ENCODE measurements at places on chromosomes 12 and 14.

DNA sequence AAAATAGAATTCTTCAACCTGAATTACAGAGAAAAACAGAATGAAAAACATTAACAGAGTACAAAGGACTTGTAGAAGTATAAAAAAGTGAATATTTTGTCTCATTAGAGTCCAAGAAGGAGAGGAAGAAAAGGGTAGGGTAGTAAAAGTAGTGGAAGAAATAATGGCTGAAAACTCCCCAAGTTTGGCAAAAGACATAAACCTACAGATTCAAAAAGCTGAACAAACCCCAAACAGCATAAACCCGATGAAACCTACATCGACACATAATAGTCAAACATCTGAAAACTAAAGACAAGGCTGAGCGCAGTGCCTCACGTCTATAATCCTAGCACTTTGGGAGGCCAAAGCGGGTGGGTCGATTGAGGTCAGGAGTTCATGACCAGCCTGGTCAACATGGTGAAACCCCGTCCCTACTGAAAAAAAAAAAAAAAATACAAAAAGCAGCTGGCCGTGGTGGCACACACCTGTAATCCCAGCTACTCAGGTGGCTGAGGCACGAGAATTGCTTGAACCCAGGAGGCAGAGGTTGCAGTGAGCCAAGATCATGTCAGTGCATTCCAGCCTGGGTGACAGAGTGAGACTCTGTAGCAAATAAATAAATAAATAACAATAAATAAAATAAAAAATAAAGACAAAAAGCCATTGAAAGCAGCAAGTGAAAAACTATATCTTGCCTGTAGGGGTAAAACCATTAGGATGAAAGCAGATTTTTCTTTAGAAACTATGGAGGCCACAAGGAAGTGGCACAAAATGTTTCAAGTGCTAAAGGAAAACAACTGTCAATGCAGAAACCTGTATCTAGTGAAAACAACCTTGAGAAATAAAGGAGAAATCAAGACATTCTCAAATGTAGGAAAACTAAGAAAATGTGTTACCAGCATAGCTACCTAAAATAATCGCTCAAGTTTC is 11.4 kb downstream of the TIMM9 start:
- DNase-seq = no peak

DNA sequence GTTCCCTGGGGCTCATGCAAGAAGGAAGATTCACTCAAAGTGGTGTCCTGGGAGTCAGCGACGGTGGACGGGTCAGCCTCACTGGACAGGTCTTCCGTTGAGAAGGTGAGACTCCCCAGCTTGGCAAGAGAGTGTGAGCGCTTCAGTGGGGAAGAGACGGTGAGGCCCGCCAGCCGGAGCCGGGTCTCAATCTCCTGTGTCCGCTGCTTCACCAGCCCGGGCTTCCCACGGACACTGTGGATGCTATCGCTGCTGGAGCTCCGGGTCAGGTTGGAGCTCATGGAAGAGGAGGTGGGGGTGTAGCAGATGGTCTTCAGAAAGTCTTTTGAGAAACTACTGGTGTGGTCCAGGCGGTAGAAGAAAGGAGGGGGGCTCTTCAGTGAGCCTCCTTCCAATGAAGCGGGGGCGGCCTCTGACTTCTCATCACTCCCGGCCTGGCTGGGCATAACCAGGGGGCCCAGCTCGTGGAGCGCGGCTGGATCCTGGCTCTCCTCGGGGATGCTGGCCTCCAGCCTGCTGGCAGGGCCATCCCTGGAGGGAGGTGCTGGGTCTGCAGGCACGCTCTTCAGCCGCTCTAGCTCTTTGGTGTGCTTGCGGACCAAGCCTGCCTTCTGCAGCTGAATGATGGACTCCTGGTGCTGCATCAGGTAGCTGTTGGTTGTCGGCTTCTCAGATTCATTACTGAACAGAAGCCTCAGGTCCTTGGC is 56.9 kb upstream of the CORO1C start:
- no peak for DNase-seq

DNA sequence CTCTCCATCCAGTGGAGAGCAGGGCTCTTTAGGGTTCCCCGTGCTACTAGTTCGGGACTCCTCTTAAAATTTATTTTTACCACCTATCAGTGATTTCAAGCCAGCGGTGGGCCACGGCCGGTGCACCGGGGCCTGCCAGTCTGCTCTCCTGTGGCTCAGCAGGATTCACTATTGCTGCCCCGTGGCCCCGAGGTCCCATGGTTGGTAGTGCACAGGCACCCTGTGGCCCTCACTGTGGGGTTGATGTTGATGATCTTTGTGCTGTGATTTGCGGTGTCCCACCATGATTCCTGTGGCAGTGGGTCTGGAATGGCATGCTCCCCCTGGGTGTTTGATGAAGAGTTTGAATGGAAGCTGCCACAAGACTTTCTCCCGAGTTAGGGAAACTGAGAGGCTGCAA is 12.6 kb upstream of the MEG3 start:
- DNase-seq = no peak

DNA sequence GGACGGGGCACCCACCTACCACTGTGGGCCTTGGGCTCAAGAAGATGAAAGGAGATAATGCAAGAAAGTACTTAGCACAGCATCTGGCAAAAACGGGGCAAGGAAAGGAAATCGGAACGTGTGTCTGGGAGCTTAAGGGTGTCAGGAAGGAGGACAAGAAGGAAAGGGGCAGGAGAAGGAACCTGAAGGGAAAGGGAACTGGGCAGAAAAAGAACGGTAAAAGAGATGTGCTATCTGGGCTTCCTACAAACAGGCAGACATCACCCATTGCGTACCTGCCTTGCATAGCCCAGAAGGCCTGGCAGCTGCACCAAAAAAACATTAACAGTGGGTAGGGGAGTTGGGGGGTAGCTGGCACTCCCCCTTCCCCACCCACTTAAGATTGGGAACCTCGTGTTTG is 958 bp upstream of the REM2 start:
- DNase-seq = no peak

DNA sequence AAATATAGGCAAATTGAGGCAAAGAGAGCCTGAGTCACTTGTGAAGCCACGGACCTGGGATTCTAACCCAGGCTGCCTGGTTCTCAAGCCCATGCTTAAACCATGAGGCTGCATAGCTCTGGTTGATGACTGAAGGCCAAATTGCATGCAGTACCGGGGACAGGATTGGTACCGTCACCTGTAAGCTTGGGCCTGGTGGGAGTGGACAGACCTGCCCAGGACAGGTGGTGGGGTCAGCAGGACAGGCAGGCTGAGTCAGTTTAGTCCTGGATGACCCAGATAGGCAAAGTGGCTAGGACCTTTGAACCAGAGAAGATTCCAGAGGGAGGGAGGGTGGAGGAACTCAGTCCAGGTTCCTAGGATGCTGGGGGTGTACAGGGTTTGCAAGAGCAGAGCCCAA is 25.8 kb downstream of the RIN3 start:
- no peak for DNase-seq

GRCh38 chr12:71888521-71888920 is 49.0 kb downstream of the TBC1D15 start:
- DNase-seq = no peak

GRCh38 chr14:85463512-85463911 is 66.4 kb upstream of the FLRT2 start:
- no peak for DNase-seq

DNA sequence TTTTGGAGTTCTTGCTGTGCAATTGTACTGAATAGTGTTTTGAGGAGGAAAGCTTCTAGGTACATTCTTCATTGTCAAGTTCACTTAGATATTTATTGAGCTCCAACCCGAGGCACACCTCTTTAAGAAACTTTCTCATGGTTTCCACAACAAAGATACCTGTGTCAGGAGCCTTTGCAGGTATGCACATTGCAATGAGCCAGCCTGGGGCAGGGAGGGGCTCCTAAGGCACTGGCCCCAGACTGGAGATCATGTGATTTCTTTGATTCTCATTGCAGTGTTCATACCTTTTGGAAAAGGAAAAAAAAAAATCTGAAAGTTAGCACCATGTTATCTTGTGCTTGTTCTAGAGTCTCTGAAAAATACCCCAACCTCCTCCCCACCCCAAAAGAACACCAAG is 80.3 kb downstream of the PRMT8 start:
- DNase-seq = no peak

DNA sequence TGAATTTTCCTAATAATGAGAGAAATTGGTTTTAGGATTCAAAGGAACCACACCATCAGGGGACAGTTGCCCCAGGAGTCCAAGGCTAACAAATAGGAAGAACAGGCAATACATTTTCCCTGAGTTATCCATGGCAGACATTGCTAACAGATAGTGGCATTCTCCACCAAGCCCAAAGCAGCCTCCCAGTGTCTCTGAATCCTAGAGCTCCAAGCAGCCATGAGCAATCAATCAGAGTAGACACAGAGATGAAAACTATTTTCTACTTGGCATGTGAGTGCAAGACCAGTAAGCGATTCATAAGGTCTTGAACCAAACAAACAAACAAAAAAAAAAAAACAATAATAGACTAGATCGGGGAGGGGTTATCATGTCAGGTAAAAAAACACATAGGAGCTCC is 515.7 kb downstream of the MED13L start:
- no peak for DNase-seq

DNA sequence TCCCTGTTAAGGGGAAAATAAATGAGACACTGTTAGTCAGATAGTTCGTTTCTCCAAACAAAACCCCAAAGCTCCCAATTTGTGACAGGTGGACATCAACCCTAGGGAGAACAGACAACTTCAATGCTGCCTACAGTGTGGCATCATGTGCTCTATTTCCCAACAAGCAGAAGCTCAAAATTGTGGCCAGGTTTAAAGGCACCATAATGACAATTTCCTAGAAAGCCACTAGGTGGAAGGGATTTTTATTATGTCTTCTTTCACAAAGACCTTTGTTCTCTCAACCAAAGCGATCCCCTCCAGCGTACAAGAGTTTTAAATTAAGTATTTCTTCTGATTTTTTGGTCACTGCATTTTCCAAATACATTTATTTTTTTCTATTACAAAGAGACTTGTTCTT is 88.0 kb upstream of the MBIP start:
- no peak for DNase-seq

DNA sequence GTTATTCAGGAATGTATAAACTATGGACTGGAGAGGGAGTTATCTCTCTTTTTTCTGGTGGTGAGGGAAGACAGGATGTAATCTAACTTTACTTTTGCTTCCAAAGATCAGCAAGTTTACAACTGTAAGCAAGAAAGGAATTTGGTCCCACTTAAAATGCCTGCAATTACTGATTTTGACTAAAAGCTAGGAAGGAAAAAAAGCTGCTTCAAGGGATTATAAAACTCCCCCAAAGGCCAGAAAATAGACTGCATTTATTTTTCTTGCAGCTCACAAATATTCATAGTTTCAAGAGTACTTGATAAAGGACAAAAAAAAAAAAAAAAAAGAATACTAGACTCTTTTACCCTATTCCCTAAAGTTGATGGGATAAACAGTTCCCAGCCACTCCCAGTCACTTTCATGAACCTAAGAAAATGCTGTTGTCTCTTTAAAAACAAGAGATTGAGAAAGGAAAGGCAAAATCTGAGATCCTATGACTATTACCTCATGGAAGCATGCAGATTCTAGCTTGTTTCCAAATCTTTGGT is 128.7 kb upstream of the BMP4 start:
- DNase-seq = no peak

DNA sequence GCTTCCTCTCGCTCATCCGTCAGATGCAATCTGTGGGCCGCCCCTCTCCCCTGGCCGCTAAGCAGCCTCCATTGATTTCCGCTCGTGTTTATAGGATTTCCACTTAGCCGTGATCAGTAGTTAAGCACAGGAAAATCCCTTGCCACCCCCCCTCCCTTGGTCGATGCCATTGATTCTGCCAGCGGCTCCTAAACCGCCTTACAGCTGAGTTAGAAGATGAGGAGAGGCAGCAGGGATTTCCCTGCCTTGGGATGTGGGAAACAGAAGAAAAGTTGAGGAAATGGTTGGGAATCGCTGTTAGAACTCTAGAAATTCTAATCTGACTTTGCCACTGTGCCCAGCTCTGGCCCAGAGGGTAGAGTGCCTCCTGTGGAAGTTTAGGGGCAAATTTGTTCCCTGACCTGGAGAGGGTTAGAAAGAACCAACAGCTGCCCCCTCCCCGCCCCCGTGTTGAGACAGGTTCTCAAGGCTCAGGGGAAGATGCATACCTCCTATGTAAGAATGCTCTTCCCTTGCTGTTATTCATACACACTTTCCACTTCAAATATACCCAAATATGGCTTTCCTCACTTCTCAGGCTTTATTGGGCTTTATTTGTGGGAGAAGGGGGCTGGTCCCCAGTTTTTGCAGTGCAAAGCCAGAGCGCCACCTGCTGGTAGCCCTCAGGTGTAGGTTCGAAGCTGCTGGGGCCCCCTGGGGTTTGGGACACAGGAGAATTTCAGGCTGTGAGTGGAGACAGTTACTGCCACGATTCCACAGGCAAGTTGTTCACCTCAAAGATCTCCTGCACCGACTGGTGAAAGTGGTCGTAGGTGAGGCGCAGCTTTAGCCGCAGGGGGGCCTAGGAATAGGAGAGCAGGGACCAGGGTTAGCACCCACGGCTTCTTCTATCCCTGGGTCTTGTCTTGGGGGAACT is 3.2 kb downstream of the THTPA start:
- no peak for DNase-seq

- DNase-seq = no peak
Measured at GRCh38 chr14:63388766-63389431, 70.2 kb upstream of the GPHB5 start.

DNA sequence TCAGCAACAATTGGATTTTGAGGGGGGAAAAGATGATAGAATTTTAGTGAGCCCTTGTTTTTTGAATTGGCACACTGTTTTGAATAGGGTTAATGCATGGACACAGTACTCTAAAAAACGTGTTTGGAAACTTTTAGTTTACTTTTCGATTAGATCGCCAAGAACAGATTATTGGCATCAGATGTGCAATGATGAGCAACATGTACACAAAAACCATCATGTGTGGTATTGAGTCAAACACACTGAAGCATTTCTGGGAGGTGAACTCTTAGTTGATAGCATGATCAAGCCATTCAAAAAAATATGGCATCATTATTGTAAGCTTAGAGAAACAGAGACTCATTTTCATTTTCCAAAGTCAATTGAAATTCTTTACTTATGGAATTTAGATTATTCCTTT is 329.2 kb downstream of the ADAMTS20 start:
- no peak for DNase-seq

DNA sequence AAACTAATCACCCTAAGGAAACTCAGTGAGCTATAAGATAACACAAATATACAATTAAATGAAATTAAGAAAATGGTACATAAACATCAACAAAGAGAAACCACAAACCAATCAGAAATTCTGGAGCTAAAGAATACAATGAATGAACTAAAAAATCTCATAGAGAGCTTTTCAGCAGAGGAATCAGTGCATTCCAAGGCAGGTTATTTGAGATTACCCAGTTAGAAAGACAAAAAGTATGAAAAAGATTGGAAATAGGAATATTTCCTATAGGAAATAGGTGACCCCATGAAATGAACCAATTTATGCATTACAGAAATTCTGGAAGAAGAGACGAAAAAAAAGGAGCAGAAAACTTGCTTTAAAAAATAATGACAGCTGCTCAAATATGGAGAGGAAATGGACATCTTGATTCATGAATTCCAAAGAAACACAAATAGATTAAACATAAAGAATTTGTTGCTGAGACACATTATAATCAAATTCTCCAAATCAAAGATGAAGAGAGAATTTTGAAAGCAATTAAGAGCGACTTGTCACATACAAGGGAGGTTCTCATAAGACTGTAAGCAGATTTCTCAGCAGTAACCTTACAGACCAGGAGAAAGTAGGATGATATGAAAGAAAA is 90.7 kb downstream of the RERGL start:
- DNase-seq = no peak
